ENCODE measurements at places on chromosomes 3 and 15. TPM values are rescaled to one million over a fixed set of nuclear protein-coding genes. Genes with fewer than 3 reads are reported as not detected.

DNA sequence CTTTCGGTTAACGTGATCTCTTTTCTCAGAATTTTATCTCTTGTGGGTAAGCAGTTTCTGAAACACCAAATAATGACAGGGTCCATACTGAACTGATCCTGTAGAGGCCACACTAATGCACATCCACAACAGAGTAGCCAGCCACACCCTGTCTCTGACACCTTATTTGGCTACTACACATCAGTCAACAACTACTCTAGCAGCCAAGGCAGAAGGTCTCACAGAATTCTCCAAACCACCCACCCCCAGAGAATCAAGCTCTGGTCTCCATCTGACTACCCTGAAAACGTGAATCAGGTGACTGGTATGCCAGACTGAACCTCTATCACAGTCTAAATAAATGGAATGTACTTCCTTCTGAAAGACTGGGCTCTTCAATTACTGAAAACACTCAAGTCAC is 38.0 kb downstream of the EDC3 start:
- DNase-seq = no peak

Gene ANKRD34C
- total RNA-seq = 0.42 TPM

DNA sequence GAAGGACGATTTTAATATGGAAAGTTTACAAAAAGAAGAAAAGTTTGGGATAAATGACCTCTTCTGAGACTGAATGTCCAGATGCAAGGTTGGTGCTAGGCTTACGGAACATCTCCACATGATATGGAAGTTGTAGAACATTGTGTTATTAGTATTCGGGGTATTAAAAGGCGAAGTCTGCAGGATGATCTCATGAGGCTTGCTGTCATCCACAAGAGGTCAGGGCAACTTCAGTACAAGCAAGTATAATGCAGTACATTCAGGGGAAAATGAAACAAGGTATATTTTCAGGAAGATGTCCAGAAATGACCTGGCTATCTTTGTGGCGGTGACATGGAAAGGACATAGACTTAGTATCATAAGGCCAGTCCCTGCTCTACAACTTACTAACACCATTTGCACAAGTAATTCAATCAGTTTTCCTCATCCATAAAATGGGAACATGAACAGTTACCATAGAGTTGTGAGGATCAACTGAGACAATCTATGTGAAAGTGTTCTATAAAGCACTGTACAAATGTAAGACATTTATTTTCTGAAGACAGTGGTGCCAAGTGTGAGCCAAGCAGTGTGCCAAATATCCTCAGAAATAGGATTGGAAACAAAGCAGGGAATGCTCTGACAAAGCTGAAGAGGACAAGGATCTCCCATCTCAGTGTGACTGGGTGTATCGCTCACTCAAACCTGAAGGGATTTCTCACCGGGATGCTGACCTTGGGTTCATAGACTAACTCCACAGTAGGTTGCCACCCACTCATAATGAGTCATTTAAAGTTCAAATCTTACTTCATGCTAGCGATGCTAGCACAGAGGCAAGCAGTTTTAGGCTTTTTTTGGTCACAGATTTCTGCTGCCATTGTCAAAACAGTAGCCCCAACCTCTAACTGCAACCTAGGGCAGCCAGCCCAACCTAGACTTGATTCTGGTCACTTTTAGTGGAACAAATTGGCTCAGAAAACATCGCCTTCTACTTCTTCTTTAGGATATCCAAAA is 118.3 kb downstream of the TIGIT start:
- no peak for DNase-seq

DNA sequence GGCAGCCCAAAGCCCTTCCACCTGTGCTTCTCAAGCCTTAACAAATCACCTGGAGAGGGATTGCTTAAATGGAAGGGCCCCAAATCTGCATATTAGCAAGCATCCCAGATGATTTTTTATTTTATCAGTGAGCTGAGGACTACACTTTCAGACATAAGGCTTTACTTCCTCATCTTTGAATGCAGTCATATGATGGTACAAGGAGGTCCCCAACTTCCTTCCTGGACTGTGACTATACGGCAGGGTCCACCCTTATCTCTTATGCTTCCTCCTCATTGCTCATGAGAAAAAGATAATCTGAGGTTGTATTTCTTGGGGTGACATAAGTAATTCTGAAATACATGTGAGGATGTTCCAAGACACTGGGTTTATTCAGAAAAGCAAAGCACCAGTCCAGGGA is 13.7 kb upstream of the HEG1 start:
- DNase-seq = no peak

Gene FBLN2
- 117 TPM for total RNA-seq

DNA sequence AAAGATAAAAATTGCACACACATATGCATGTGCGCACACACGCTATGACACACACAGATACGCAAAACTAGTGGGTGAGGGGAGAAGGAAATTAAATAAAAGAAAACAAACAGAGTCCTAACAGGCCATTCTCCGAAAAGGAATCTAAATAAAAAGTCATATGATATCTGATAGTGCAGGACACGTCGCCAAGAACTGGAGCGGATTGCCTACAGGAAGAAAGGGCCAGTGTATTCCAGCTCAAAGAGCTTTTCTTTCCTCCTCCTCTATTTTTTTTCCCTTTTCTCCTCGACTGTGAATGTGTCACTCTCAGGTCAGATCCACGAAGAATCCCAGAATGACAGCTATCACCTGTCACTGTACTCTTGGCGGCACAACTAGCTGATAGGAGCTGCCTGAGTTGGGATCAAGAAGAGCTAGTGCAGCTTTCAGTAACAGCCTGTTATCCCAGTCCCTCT is 157.8 kb downstream of the TIGIT start:
- no peak for DNase-seq

DNA sequence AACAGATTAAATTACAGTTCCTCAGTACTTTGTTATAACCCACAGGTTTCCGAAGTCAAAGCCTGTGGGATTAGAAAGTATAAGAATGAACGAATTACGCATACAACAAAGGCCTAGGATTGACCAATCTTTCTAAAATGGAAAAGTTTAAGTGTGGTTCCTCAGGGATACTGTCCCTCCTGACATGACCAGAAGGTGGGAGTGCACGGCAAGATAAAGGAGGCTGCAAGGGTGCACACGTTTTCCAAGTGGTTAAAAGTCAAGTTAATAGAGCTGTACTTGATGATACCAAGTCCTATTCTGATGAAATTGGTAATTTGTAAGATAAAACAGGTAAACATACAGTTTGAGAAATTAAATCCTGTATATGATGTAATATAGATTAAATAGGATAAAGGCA is 96.2 kb downstream of the ALDH1A2 start:
- no peak for DNase-seq

Gene CHRNA7
- total RNA-seq = 3.5 TPM
